ENCODE measurements at places on chromosomes 7 and 10. TPM values are rescaled to one million over a fixed set of nuclear protein-coding genes. Genes with fewer than 3 reads are reported as not detected.
A peak's percentile ranks its signal among the peaks of the same experiment; 100 is the strongest.

CRTAC1 gene
- total RNA-seq = not detected

- no peak overlapping the region for H3K4me3 ChIP-seq
- H3K27me3 ChIP-seq = no peaks in the 10 kb centered on the region
- peak overlapping the region; percentile 45 for H3K27ac ChIP-seq
- H3K4me1 ChIP-seq = no peaks in the 10 kb centered on the region
Observed at GRCh38 chr7:46544396-46545008, 623.4 kb upstream of the IGFBP3 start.

DKK1 gene
- total RNA-seq = not detected

ZPBP gene
- not detected for total RNA-seq

Data from Peyer's patch (tissue), 4 donors.